ENCODE measurements at places on chromosomes 1 and 21.

GRCh38 chr1:51088474-51088873, 13.6 kb upstream of the C1orf185 start:
- no peak for DNase-seq

DNA sequence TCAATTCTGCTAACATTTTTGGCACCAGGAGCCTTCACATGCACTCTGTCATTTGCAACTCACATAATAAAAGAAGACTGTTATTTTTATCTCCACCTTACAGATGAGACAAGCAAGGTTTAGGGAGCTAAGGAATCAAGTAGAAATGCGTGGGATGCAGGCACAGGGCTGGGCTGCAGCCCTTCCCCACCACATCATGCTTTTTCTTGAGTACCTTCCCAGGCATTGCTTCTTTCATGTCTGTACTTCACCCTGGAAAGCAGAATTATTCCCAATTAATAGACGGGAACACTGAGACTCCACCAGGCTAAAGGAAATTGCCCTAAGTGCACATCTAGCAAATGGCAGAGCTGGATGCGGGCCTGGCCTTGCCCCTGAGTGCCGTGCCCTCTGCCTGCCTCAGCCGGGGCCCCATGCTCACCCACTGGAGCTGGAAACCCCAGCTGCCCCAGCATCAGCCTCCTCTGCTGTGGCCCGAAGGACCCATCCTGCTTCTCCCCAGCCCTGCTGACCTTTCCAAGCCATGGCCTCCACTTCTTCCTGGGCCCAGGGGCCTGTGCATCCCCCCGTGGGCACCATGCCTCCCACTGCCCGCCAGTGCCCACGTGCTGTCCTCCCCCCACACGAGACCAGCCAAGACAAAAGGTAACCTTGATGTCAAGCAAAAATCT, 257.5 kb downstream of the TOMM20 start:
- no peak for DNase-seq

GRCh38 chr1:16076031-16076864, 2.8 kb upstream of the FAM131C start:
- no peak for DNase-seq

DNA sequence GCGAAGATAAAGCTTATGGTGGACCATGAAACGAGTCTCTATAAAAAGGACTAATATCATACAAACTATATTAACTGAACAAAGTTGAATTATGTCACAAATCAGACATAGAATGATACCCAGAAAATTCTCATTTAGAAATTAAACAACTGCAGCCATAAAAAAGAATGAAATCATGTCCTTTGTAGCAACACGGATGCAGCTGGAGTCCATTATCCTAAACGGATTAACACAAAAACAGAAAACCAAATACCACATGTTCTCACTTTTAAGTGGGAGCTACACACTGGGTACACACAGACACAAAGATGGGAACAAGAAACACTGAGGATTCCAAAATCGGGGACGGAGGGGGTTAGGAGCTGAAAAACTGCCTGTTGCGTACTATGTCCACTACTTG, 11.5 kb downstream of the COP1 start:
- DNase-seq = no peak

DNA sequence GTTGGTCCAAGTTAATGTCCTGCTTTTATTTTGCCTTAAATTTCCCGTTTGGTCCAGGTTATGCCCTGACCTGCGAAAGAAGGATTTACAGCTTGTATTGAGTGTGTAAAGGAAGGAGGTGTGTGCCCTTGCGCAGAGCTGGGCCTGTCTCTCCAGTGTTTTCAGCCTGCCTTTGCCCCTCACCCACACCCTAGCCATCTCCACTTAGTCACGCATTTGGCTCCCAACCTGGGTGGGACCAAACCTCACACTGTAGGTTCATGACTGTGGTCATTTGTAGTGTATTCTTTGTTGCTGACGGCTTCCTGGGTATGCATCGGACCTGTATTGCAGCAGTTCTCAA, 572 bp upstream of the SRSF10 start:
- DNase-seq = no peak

DNA sequence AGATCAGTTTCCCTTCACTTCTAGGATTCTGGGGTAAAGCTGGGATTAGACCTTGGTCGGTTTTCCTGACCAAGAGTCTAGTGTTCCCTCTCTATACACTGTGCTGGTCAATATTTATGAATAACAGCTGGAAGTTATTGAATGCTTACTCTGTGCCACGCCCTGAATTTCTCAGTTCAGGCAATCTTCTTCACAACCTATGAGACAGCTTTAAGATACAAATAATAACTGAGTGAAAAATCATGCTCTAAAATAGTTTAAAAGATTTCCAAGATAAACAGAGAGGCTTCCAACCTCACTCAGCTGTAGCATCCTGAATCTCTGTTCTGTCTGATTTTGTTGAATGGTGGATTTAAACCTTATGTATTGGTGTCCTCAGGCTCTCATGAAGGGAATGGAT, 72.2 kb downstream of the GNG12 start:
- DNase-seq = no peak

DNA sequence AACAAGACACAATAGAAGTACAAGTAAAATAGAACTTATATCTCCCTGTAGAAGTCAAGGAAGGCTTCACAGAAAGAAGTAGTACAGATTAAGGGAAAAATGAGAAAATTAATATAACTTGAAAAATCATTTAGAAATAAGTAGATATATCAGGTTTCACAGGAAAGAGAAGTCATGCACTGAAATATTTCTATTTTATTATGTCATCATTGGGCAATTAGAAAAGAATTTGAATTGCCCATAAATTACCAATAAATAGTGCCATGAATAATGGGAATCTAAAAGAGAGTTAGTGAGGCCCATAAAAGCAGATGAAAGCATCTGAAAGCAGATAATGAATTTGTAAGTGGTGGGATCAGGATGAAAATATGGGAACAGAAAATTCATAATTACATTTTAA, 1597.8 kb downstream of the PLA2G4A start:
- no peak for DNase-seq

DNA sequence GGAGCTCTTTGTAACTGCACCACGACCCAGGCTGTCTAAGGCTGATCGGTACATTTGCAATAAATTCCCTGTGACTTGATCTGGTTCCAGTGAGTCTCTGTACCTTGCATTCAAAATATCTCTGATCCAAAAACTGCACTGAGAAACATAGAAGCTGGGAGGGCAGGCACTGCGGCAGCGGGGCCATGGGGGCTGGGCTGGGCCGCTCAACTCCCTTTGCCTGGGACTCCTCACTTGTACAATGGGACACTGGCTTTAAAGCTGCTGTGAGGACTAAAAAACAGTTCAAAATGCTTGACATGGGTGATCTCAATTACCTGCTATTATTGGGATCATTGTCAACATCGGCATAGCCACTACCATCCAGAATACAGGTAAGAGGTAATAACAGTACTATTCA, 644.0 kb downstream of the AJAP1 start:
- DNase-seq = no peak

GRCh38 chr1:228089519-228090380, 7.2 kb downstream of the ARF1 start:
- no peak for DNase-seq

GRCh38 chr1:192559115-192560006, 16.2 kb upstream of the RGS1 start:
- no peak for DNase-seq
